AML-193 (cell line): ENCODE measurements at places on chromosomes 4 and X.

DNA sequence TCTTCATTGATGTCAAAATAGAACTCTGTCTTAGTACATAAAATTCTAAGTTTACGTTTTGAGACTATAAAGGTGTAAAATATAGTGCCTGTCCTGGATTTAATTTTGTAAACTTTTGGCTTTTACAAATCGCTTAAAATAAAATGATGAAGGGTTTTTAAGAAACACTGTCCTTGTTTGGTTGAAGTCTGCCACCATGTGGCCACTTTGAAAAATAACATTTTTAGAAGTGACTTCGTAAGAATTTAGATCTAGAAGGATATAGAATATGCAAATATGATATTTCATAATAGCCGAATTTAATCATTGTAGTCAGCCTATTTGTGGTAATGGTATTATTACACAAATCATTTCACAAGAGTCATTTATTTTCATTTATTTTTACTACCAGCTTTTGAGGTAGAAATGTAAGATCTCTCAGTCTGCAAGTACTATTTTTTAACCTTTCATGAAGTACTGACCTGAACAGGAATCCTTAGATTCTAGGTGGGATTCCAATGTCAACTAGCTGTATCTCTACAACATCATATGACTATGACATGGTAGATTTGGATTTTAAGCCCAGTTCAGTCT is 31.0 kb upstream of the FAT4 start:
- peak; percentile 15 for DNase-seq

DNA sequence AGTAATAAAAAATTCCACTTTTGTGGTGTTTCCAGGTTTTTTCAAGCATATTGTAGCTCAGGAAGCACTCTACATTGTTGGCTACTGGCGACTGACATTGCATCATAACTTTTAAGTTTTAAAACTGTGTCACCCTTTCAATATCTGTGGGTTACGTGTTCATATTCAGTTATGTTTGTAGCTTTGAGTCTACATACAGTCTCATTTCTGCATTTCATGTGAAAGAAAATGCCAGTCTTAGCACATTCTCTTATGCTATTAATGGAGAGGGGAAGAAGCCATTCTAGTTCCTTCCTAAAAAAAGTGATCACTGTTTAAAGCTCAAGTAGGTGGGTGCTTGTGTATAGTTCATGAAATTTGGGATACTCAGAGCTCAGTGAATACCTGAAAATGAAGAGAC is 38.1 kb downstream of the DIAPH2 start:
- no peak for DNase-seq

- no peak for DNase-seq
Measured at GRCh38 chr4:140363051-140363450, 10.4 kb upstream of the SCOC start.

DNA sequence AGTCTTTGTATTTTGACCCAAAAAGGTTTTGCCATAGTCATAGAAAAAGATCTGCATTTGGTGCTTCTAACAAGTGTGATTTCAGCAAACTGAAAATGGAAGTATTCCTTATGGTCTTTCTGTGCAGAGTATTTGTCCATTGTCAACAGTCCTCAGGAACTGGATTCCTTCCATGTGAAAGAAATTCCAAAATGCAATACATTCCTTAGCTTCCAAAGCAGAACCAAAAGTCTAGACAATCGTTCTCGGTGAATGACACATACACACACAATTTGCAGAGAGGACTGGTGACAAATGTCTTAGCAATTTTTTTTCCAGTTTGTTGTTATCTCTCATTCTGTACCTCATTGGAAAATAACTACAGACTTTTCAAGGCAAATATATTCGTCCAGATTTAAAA is 562.2 kb upstream of the SLIT2 start:
- DNase-seq, result no peak

GRCh38 chrX:85159644-85160043 is 83.9 kb downstream of the SATL1 start:
- DNase-seq, result no peak

GRCh38 chr4:52574036-52574435 is 85.1 kb downstream of the USP46 start:
- DNase-seq, result no peak

- peak; percentile 73 for DNase-seq
Measured at GRCh38 chr4:106369456-106370060, 980 bp upstream of the GIMD1 start.

- no peak for DNase-seq
Measured at GRCh38 chr4:178602833-178603232, 1160.6 kb upstream of the AGA start.

DNA sequence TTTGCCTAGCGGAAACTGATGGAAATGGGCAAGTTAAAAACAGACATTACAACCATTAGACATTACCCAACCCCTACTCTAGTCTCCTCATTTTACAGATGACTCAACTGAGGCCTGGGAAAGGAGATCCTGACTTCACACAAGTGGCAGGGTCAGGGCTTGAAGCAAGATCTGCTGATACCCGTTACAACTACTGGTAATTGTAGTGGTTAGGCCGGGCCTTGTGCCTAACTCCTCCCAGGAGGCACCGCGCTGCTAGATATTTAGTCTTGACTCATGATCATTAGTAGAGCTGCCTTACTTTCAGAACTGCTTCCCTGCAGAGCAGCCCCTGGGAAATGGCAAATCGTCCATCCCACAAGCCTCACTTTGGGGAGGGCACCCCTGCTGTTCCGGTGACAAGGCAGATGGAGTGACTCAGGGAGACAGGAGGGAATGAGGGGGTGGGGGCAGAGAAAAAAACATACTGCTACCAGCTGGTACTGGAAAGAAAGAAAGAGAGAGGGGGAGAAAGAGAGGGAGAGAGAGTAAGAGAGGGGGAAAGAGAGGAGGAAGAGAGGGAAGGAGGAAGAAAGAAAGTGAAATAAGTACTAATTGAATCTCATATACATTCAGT is 12.2 kb downstream of the ARHGEF6 start:
- peak; percentile 63 for DNase-seq

DNA sequence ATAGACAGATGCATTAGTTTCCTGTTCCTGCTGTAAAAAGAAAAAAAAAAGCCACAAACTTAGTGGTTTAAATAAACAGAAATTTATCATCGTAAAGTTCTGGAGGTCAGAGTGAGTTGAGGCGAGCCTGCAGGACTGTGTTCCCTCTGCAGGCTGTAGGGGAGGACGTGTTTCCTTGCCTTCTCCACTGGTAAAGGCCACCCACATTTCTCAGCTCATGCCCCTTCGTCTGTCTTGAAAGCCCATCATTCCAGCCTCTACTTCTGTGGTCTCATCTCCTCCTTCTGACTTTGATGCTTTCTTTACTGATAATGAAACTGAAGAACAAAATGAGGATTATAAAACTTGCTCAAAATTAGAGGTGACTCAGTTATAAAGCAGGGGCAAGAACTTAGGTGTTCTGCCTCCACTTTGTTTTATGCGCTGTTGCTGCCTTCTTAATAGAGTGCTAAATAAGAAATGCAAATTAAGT is 143.0 kb downstream of the STIM2 start:
- DNase-seq, result no peak

- DNase-seq, result no peak
Measured at GRCh38 chr4:41213625-41214135, 662 bp downstream of the APBB2 start.

DNA sequence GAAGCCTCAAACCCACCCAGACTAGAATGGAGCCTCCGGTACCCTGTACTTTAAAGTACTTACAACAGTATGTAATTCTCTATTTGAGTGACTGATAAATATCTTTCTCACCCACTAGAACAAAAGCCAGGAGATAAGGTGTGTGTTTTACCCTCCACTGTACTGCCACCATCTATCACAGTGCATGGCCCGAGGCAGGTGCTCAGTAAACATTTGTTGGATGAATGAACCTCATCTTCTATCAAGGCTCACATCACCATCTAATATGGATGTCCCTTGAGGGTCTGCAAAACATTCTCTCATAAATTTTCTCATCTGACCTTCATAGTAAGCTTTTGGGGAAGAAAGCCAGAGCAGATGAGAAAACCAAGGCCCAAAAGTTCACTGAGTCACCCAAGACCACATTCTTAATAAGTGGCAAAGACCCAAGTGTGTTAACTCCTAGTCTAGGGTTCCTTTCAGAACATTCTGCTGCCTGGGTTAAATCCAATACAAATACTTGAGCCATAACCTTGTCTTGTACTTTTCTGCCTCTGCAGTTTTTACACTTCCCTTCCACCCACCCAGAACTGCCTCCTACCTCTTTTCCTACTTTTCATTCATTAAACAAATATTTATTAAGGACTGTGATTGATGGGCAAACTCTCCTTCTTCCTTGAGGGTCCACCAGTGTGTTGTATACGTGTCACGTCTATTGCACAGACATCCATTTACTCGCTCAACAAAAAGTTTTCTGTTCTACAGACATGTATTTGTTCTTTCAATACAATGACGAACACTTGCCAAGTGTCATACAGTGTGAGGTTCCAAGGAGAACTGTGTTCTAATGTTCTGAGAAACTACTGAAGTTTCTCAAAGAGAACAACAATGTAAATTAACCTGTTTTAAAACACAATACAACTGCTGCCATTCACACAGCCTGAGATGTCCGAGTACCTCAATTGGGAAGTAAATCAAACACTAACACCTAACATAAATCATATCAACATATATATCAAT is 35.7 kb downstream of the APBB2 start:
- DNase-seq, result no peak

GRCh38 chr4:129420637-129421036 is 324.7 kb downstream of the C4orf33 start:
- no peak for DNase-seq

GRCh38 chr4:165209796-165210195 is 2.4 kb downstream of the KLHL2 start:
- DNase-seq, result no peak

DNA sequence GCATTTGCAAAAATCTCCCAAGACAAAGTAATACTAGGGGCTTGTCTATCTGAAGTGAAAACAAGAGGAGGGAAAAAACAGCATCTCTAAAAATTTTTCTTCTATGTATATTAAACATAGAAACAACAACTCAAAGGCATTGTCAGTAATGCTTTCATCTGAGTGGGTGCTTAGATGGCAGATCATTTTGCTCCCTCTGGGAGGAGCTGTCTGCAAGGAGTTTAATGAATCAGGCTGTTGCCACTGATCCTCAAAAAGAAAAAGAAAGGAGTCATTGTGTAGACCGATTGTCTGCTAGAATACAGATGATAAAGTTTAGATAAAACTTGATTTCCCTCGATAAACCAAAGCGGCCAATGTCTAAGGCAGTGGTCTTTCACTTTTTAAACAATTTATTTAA is 49.7 kb upstream of the KLHL8 start:
- DNase-seq, result peak; percentile 50

GRCh38 chr4:81634165-81634564 is 162.5 kb upstream of the RASGEF1B start:
- DNase-seq, result no peak

DNA sequence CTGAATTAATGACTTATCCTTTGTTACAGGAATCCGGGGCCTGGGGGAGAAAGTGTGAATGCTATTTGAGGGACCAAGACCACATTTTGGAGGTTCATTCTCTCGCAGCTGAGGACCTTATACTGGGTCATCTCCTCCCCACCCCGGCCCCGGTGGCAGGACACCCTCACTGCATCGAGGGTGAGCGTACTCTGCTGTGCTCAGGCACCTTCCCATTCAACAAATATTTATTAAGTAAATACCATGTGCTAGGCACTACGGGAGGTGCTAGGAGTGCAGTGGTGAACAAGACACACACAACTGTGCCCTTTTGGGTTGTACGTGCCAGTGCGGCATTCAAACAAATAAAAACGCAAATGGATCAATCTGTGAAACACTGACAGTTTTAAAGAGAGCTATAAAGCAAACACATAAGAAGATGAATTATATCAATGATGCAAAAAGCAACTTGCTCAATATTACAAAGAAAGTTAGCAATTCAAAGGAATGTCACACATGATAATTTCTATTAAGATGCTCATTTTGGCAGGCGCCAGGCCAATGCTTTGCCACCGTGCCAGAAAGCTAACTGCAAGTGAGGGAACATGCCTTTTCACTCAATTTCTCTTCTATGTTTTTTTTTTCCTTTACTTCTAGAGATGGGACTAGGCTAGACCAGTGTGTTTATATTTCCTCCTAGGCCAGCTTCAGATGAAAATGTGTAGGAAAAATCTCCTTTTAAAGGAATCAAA is 24.6 kb downstream of the ADGRG2 start:
- no peak for DNase-seq

GRCh38 chrX:106300239-106300638 is 132.1 kb downstream of the PWWP3B start:
- no peak for DNase-seq

GRCh38 chrX:34875204-34875603 is 67.4 kb upstream of the FAM47B start:
- DNase-seq, result no peak

- DNase-seq, result no peak
Measured at GRCh38 chrX:12352922-12353321, 214.6 kb downstream of the FRMPD4 start.

- no peak for DNase-seq
Measured at GRCh38 chr4:99136329-99136728, 7.8 kb downstream of the ADH4 start.

GRCh38 chr4:184955636-184956035 is 62.7 kb upstream of the HELT start:
- no peak for DNase-seq

GRCh38 chr4:116627545-116627944 is 457.8 kb downstream of the TRAM1L1 start:
- DNase-seq, result no peak

DNA sequence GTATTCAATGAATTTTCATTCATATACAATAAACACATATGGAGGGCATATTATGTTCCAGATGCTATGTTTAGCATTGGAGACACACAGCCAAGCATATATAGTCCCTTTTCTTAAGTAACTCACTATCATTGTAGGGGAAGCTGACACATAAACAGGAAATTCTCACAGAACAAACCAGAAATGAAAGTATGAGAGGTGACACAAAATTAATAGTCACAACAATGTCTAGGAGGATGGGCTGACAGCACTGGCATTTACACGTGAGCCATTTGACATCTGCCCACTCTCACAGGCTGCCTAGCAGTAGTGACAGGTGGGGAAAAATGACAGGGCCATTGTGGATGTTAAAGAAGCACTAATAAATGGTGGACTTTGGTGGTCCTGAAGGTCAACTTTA is 2.6 kb upstream of the CNOT6L start:
- DNase-seq, result peak; percentile 8

DNA sequence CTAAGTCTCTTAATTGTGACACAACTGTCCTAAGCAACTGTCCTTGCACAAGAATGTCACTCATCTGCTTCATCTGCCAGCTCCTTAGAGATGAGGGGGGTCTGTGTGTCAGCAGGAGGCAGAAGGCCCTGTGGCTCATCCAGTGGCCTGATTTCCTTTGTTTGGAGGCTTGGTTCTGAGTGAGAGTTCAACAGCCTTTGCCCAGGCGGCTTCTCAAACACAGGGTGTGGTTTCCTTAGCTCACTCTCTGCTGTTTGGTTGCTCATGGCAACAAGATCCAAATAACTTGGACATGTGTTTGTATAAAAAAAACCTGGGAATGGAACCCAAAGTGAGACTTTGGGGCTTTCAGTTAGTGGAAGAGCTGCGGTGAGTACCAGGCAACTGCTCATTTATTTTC is 46.6 kb downstream of the MAP7D3 start:
- DNase-seq, result no peak

GRCh38 chr4:158998624-158999023 is 104.3 kb upstream of the RAPGEF2 start:
- DNase-seq, result no peak
